ENCODE measurements at places on chromosomes 11 and 22.

GRCh38 chr11:112523477-112523876 lies 262.8 kb upstream of the PLET1 start:
- DNase-seq = no peak

GRCh38 chr11:22656130-22656529 lies 10.3 kb upstream of the GAS2 start:
- peak; percentile 8 for DNase-seq

GRCh38 chr11:128913806-128914205 lies 22.6 kb downstream of the KCNJ5 start:
- DNase-seq = no peak

GRCh38 chr11:1310772-1311468 lies 1.5 kb upstream of the TOLLIP start:
- no peak for DNase-seq

DNA sequence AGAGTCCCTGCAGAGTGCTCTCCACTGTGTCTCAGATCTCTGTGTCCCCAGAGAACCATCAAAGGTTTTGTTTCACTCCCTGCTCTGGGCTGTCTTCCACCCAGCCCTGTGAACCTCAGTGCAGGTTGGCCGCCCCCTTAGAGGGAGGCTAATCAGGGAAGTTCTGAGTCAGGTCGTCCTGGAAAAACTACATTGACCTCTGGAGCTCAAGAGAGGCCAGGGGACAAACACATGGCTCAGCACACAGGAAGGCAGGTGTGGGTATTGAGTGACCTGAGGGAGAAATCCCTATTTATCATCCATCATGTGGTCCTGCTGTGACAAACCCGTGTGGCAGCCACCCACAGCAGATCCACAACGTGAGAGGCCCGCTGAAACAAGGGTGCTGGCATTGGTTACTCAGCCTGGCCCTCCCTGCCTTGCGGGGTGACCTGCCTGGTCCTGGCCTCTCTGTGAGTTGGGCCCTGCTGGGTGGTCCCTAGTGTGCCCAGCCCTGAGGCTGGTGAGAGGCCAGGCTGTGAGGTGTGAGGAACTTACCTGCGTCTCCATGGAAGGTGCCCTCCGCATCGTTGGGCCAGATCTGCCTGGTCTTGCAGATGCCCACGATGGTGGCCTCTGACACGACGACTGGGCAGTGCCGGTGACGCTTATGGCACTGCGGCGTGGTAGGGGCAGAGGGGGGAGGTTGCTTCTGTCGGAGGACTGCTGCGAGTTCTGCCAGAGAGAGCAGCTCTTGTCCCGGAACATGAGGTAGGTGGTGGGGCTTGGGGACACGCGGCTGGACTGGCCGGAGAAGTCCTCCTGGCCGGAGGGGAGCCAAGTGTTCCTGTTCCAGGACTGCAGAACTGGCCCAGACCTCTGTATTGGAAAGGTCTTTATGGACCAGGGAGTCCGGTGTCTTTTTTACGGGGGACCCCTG lies 669 bp upstream of the BCR start:
- DNase-seq = peak; percentile 43

GRCh38 chr22:39652990-39653786 lies 82.6 kb downstream of the CACNA1I start:
- DNase-seq = no peak

- DNase-seq = no peak
These were observed 5.3 kb upstream of the TSSC4 start for GRCh38 chr11:2395211-2395730.

DNA sequence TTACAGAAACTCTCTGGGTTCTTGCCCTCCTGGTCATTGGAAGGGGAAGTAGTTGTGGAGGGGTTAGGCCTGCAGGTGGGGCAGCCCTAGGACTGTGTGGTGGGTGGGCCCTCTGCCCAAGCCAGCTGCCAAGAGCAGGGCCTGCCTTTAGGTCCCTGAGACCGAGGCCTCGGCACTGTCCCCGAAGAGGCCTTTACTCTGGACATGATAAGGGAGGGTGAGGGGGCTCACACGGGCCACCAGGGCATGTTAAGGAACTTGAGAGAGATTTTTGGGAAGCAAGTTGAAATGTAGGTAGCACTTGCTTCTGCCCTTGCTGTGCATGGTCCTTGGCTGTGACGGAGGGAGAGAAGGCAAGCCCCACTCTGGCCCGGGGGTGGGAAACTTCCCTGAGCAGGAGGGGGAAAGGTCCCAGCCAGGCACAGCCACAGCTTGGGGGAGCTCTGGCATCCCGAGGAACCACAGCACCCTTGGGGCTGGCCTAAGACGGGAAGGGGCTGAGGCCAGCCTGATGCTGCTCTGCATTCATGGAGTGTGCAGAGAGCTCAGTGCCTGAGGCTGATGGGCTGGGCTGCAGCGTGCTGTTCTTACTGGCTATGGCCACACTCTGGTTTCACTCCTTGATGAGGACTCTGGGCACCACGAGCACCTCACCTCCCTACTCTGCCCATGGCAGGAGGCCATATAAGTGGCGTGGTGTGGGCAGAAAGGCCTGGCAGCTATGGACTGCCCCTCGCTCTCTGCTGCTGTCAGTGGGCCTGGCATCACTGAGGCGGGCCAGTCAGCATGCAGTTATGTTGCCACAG lies 7.8 kb upstream of the RANBP1 start:
- DNase-seq = no peak
